ENCODE measurements at places on chromosomes 6 and 20. TPM values are rescaled to one million over a fixed set of nuclear protein-coding genes. Genes with fewer than 3 reads are reported as not detected.

FGD2 gene
- total RNA-seq: 8.3 TPM

DNA sequence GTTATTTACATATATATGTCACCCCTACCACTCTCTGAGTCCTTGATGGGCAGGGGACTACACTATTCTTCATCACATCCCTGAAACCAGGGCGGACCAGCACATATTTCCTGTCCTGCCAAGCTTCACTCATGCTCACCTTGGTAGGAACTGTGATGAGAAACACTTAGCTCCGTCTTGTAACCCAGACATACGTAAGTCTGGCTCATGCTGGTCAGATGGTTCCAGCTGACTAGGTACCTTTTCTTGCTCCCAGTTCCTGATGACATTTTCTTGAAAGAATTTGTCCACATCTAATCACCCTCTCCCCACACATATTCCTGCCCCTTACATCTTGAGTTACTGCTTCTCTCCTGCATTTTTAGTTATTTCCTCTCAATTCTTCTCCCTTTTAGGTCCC, 122.2 kb upstream of the MYLIP start:
- ATAC-seq: no peak

DNA sequence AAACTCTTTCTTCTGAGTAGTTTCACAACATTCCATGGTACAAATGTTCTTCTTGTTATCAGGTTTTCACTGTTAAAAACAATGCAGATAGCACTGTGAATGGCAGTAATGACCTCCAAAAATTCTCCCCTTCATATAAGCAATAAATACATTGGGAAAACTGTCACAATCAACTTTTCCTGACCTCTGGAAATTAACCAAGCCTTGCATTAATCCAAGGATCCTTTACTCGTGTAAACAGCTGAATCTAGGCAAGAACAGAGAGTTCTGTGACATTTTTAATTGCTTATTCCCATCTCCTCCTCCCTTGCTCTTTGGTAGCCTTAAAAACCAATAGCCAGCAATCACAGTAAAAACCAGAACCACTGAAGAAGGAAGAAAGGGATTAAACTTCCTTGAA, 37.8 kb downstream of the FOXQ1 start:
- no peak for ATAC-seq

DNA sequence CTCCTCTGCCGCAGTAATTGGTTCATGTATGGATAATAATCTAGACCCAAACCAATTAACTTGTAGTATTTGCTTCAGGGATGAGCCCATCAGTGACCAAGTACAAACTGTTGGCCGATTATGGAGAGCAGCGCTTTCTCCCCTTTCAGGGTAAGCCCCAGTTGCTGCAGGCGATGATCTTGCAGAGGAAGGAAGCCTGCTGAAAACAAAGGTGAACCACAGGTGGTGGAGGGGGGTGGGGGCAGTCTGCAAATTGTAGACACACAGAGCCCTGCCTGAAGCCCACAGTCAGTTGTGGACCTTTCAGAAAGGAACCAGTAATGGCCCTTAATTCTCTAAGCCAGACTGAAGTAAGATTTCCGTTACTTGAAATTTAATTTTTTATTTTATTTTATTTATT, 167.9 kb upstream of the JARID2 start:
- no peak for ATAC-seq

- no peak for ATAC-seq
Observed at GRCh38 chr6:33976437-33977360, 169.2 kb downstream of the GRM4 start.

GRCh38 chr20:23362392-23363256, 642 bp downstream of the GZF1 start:
- no peak for ATAC-seq

ADGRF5 gene
- not detected for total RNA-seq

RNF39 gene
- not detected for total RNA-seq

- no peak for ATAC-seq
Observed at GRCh38 chr20:63099456-63100173, 92.9 kb upstream of the BHLHE23 start.

GRCh38 chr6:124033501-124033900, 229.8 kb downstream of the NKAIN2 start:
- ATAC-seq: no peak

GRCh38 chr6:235763-236360, 56.4 kb upstream of the DUSP22 start:
- ATAC-seq: peak; percentile 96

GRCh38 chr6:1701668-1702353, 92.1 kb downstream of the FOXC1 start:
- ATAC-seq: no peak

DNA sequence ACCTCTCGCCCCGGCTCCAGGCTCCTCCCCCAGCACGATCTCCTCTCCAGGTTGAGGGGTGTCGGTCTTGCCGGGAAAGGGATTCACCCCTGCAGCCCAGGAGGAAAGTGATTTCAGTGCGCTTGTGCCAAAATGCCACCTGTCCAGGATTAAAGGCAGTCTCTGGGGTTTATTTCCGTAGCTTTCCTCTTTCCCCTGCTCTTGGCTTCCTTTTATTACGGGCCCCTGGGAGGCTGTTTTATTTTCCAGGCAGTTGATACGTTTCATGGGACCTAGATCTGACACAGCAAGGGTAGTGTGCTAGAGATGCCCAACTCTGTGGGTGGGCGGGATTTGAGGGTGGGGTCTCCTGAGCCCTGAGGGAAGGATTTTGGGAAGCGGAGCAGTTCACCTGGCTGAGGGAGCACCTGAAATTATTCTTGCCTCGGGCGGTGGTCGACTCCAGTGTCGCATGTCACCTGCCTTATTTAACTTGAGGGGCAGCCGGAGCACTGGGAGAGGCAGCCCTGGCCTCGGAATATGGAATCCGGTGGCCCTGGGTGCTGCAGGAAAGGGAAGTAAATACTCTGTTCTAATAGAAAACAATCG, 9.5 kb upstream of the NKX2-2 start:
- no peak for ATAC-seq

LY6G6C gene
- not detected for total RNA-seq

SYCP2 gene
- total RNA-seq: 6.7 TPM
